ENCODE measurements at places on chromosomes 6 and 20.
A peak's percentile ranks its signal among the peaks of the same experiment; 100 is the strongest.

- no peak overlapping the region for H3K27ac ChIP-seq
- no peak overlapping the region for H3K4me3 ChIP-seq
- DNase-seq = no peak
- H3K4me1 ChIP-seq = peaks cover 3% of the 10 kb centered on the region
- no peaks in the 10 kb centered on the region for H3K27me3 ChIP-seq
- H3K36me3 ChIP-seq = no peaks in the 10 kb centered on the region
Observed at GRCh38 chr6:39465539-39465938, 143.0 kb upstream of the KCNK16 start.

DNA sequence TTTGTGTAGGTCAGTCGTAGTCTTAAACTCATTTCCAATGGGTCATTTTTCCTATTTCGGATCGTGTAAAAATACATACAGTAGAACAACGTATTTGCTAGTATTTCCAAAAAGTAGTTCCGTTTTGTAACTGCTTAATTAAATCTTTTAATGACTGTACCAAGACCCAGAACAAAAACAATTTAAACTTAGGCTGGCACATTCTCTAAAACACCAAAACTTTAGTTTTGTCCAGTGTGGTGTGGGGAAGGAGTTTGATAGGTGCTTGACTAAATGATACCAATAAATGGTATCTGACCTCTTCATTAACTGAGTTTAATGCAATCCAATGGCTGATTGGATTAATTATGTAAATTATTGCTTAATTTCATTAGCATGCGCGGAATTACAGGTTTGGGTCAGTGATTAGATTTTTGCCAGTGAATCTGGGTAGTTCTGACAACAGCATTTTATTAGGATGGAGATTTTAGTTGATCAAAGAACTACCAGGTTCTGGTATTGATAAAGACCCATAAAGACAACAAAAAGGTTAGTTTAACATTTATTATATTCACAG, 20.8 kb downstream of the OR2B2 start:
- H3K4me3 ChIP-seq = peak overlapping the region; percentile 42
- no peaks in the 10 kb centered on the region for H3K4me1 ChIP-seq
- H3K27ac ChIP-seq = peak overlapping the region; percentile 81
- no peaks in the 10 kb centered on the region for H3K36me3 ChIP-seq
- no peaks in the 10 kb centered on the region for H3K27me3 ChIP-seq
- no peak for DNase-seq

DNA sequence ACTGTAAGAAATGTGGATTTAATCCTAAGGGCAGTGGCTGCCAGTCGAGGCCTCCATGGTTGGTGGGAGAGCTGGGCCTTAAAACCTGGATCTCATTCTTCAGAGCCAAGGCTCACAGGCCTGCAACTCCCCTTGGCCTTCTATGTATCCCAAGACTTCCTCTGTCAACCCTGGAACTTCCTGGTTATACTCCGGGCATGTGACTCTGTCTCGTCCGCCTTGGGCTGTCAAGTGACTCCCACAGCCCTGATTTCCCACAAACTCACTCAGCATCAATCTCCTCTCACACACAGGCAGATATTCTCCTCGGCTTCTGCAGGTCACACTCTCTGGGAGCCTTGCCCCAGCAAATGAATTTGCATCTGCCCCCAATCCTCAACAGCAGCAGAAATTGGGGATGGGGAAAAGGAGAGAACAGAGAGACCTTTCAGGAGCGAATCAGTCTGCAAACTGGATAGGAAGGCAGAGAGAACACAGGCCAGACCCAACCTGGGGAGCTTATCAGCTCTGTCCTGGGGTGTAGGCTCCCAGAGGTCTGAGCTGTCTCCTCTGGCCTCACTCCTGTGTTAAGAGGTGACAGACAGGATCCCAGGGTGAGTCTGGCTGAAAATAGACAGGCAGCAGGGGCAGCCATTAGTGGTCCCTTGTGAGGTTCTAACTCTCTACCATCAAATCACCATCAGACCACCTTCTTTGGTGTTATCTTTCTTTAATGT, 30.4 kb upstream of the PREX1 start:
- H3K27ac ChIP-seq = no peak overlapping the region
- H3K36me3 ChIP-seq = no peaks in the 10 kb centered on the region
- H3K4me1 ChIP-seq = no peaks in the 10 kb centered on the region
- no peak for DNase-seq
- H3K4me3 ChIP-seq = no peak overlapping the region
- no peaks in the 10 kb centered on the region for H3K27me3 ChIP-seq

GRCh38 chr6:134169871-134170486, 117.6 kb upstream of the SLC2A12 start:
- DNase-seq = no peak
- no peaks in the 10 kb centered on the region for H3K36me3 ChIP-seq
- H3K4me3 ChIP-seq = no peak overlapping the region
- no peaks in the 10 kb centered on the region for H3K4me1 ChIP-seq
- no peak overlapping the region for H3K27ac ChIP-seq
- H3K27me3 ChIP-seq = no peaks in the 10 kb centered on the region

DNA sequence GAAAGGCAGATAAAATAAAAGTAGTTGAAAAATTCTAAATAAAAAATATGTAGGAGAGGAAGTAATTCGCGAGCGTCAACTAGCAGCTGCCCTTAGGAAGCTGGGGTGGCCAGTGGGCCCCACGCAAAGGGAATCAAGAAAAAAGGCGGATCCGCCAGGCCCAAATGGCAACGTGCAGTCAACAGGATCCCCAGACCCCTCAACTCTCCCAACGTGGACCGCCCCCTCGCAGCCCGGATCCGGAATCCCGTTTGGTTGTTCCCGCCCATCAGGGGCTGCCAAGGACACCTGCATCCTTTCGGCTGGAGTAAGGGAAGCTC, 296 bp downstream of the DZANK1 start:
- no peaks in the 10 kb centered on the region for H3K36me3 ChIP-seq
- peaks cover 11% of the 10 kb centered on the region for H3K4me1 ChIP-seq
- peak overlapping the region; percentile 96 for H3K4me3 ChIP-seq
- DNase-seq = no peak

- H3K4me3 ChIP-seq = no peak overlapping the region
- H3K4me1 ChIP-seq = no peaks in the 10 kb centered on the region
- no peak overlapping the region for H3K27ac ChIP-seq
- no peaks in the 10 kb centered on the region for H3K36me3 ChIP-seq
- DNase-seq = no peak
- no peaks in the 10 kb centered on the region for H3K27me3 ChIP-seq
Observed at GRCh38 chr20:51424270-51425117, 118.0 kb downstream of the NFATC2 start.

Data from colonic mucosa (tissue), 4 donors.